ENCODE measurements at places on chromosomes 2 and 18. TPM values are rescaled to one million over a fixed set of nuclear protein-coding genes. Genes with fewer than 3 reads are reported as not detected.

Gene ABCG8
- not detected for total RNA-seq

Gene AQP12A
- not detected for total RNA-seq

Gene TXNDC2
- total RNA-seq = 0.29 TPM

Gene MLPH
- total RNA-seq = 9.9 TPM

Gene DYSF
- 0.43 TPM for total RNA-seq

Gene DGKD
- total RNA-seq = 33.4 TPM
